ENCODE measurements at places on chromosomes 2 and 18.

DNA sequence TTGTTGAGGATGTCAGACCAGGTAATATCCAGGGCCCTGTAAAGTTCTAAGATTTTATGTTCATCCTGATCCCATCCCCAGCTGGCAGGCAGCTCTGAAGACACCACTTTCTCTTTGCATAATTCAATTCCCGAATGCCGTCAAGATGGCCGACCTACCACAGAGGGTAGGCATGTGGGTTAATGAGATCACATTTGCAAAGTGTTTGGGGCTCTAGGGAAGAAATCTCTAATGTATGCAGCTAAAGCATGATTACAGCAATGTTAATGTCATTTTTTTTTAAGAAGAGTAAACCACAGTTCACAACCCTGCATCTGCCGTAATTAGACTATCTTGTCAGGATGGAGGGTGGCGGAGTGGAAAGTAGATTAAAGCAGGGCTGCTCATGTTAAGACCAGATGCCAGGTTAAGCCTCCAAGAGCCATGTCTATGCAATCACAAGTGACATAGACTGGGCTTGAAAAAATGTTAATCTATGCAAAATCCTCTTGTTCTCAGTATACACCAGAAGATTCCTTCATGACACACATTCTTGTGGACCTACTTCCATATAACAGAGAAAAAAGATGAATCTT, 131.4 kb downstream of the ALK start:
- no peak for DNase-seq

DNA sequence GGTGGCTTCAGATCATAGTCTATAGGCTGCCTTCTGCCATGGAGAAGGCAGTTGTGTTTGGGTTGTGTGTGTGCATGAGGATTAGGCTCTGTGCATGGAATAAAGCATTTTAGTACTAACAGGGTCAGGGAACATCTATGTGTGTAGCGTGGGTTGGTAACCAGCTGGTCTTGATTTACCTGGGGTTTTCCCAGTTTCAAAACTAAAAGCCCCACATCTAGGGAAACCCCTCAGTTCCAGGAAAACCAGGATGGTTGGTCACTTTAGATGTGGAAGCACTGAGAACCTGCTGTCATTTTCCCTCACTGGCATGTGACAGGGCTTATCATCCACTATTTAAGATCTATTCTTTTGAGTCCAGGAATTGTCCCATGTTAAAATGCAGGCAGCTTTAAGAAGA, 116.3 kb downstream of the POLE4 start:
- no peak for DNase-seq

DNA sequence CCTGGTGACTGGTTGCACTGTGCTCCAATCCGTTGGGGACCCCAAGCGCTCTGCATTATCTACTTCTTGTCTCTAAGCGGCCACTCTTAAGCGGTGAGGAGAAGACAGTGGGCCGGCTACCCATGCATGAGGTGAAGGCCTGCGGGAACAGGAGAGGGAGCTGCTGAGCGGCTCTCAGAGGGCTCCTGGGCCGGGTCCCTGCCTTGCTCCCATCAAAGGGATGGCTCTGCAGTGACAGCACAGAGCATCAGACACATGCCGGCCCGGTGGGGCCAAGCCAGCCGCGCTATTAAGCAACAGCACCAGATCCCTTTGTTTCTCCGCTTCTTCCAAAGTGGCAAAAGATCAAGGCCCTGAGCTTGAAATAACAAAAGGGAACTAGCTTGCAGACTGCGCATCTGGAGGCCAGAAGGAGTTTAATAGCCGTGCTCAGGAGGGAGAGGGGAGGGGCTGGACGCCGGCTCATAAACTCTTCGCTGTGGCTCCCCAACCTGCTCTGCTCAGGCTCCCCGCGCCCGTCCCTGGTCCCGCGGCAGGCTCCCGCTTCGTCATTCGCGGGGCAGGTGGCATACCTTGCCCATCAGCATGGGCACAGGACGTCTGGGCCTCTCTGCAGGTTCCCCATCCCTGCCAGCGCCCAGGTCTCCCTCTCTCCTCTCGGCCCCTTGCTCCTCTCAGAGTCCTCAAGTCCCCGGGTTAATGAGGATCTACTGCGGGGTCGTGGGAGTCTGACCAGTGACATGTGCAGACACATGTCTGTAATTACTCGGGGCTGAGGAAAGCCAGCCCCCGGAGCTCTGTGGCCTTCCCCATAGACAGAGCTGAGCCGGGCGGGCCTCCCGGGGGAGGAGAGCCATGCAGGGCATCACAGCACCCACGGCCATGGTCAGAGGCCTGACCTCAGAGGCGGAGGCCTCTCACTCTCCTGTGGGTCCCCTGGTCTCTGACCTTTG, 96.7 kb downstream of the ASB1 start:
- DNase-seq = peak; percentile 53

- DNase-seq = no peak
Measured at GRCh38 chr2:98123286-98123685, 36.3 kb downstream of the VWA3B start.

DNA sequence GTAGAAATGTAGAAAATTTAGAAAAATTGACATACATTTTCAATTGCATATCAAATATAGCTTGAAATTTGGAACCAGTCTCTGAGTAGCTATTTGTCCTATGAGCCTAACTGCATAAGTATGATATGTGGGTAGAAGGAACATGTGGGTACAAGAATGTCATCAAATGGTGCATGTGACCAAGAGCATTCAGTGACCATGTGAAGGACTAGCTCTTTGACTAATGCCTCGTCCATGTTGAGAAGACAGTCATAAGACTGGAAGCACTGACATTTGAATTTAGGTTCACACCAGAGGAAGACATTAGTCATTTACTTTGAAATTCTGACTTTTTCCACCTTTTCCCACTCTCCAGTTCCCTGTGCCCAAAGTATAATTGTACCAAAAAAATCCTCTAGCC, 12.6 kb downstream of the MRPL44 start:
- no peak for DNase-seq

DNA sequence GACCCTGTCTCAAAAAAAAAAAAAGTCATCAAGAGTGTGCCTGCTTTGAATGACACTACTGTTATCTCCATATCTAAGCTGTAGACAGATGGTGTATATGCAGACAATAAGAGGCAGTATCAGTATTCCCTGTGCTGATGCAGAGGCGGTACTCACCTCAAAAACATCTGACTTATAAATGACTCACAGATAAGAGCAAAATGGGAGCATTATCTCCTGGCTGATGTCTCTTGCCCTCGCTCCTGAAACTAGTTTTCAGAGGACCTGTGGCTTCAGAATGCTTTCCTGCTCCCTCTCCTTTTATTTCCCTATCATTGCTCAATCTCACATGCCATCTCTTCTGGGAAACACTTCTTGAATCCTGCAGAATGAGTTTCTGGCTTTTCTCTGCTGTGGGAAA, 289.6 kb downstream of the PTPRM start:
- no peak for DNase-seq

- no peak for DNase-seq
Measured at GRCh38 chr2:108570416-108570815, 36.1 kb downstream of the LIMS1 start.

GRCh38 chr2:176650104-176650837, 381.0 kb downstream of the MTX2 start:
- no peak for DNase-seq

GRCh38 chr2:79585701-79586433, 73.0 kb downstream of the CTNNA2 start:
- DNase-seq = no peak

DNA sequence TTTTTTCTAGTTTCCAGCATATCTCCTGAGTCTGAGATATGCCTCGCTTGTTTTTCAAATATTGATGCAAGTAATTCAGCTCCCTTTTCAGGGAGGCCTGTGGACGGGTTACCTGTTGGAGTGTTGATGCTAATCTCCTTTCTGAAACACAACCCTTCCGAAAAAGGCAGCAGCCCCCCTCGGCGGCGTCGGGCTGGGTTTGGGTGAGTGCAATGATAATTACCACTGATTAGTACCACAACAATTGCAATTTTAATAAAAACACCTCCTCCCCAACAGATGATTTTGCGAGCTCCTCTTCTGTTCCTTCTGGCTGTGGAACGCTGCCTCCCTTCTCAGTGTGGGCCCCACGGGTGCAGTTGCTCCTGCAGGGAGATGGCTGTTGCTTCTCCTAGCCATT, 66.3 kb downstream of the PTGR3 start:
- DNase-seq = no peak

GRCh38 chr2:100673115-100673514, 110.3 kb downstream of the PDCL3 start:
- no peak for DNase-seq

GRCh38 chr2:140275427-140275826, 1495.2 kb upstream of the NXPH2 start:
- DNase-seq = no peak

- DNase-seq = peak; percentile 49
Measured at GRCh38 chr18:5890331-5891183, 4.8 kb downstream of the TMEM200C start.

DNA sequence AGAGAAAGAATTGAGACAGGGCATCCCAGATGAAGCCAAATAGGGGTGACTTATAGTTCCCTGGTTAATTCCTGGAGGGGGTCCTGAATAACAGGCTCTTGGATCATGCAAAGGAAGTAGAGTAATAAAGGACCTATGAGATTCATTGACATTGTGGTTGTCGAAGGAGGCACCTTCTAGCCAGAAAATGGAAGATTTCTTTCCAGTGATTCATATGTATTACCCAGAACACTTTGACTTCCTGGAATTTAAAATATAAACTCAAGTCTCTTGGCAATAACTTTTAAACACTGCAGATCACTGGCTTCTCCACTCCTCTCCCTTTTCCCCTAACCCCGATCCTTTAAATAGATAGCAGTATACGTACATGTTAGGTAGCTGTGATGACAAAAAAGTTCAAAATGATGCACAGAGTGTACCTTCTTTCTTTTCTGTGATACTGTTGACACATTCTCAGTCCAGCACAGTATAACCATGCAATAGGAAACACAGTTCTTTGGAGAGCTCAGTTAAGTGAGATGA, 211.8 kb downstream of the LTBP1 start:
- DNase-seq = no peak

- DNase-seq = no peak
Measured at GRCh38 chr18:57581301-57581934, 5.1 kb downstream of the FECH start.

- DNase-seq = no peak
Measured at GRCh38 chr2:120352696-120353590, 7.0 kb downstream of the INHBB start.

GRCh38 chr2:178477443-178478129, 814 bp downstream of the FKBP7 start:
- DNase-seq = no peak

DNA sequence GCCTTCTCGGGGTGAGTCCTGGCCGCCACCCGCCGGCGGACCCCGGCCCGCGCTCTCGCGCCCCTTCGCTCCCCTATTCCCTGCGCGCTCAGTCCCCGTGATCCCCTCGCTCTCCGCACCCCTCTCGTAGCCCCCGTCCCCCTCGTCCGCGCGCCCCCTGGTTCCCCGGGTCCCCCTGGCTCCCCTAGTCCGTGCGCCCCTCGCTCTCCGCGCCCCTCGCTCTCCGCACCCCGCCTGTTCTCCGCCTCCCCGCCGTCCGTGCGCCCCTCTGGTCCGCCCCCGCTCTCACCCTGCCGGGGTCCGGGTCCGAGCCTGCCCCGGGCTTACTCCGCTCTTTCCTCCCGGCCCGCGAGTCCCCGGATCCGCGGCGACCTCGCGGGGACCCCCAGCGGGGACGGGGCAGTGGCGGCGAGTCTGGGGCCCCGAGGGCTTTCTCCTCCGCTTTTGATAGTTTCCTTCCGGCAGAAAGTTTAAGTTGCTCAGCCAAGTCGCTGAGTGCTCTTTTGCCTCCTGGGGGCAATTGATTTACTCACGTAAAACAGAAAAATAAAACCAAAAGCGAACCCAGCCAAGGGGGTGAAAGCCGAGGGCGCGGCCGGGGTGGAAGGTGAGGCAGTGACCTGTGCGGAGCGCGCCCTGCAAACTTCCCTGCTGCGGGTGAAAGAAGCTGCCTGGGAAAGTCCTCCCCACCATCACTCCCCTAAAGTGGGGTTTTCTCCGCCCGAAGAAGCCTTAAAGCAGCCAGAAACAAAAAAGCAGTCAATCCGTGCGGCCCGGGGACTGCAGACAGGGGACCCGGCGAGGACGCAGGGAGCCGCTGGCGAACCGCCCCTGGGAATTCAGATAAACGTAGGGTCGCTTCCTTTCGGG, 568 bp downstream of the RAB31 start:
- peak; percentile 60 for DNase-seq

DNA sequence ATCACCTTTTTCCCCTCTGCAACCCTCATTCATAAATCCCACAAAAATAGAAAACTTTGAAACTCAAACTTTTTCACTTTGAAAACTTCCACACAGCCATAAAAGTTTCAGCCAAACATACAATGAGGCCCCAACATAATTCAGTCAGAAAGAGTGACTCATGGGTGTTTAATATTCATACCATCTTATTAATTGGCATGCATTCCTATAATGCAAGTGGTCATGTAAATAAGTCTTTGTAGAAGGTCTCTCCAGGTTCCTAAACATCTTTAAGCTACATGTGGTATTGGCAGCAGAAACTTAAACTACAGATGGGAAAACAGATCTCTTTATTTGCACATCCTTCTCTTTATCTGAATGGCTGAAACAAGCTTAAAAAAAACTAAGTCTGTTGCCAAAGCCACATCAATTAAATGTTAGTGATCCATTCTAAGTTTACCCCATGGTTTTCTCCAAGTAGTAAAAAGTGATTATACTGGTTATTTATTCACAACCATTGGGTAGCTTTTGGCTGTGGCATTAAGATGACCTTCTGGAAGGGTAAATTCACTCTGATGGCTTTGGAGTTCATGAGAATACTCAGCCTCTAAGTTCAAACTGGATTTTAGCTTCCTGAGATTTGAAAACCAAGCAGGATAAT, 70.2 kb upstream of the LYPD1 start:
- no peak for DNase-seq

DNA sequence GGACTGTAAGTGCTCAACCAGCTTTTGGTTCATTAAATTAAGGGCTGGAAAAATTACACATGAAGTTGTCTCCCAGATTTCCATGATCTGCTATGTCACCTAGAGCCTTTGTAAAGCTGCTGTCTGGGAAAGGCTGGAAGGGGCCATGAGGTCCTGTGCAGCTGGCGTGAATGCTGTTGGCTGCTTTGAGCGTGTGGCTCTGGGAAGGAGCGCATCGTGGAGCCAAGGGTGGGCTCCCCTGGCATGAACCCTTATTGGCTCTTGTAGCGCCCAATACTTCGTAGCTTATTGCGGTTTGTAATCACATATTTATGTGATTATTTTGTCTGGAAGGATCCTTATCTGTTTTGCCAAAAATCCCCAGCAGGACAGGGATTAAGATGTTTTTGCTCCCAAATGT, 70.5 kb upstream of the LMAN1 start:
- DNase-seq = no peak

GRCh38 chr2:196160101-196160500, 11.3 kb downstream of the STK17B start:
- no peak for DNase-seq

- no peak for DNase-seq
Measured at GRCh38 chr2:209986415-209986814, 16.0 kb upstream of the RPE start.

- DNase-seq = no peak
Measured at GRCh38 chr2:33291278-33292013, 185.0 kb upstream of the RASGRP3 start.

- DNase-seq = peak; percentile 20
Measured at GRCh38 chr2:221943076-221943810, 355.6 kb downstream of the PAX3 start.

GRCh38 chr18:23618862-23619387, 32.6 kb upstream of the NPC1 start:
- peak; percentile 78 for DNase-seq

- DNase-seq = no peak
Measured at GRCh38 chr2:132813422-132813821, 143.4 kb upstream of the LYPD1 start.

GRCh38 chr18:11785444-11786055, 65.7 kb upstream of the CHMP1B start:
- no peak for DNase-seq

GRCh38 chr18:69817335-69817940, 130.2 kb downstream of the CD226 start:
- DNase-seq = no peak
